ENCODE measurements at places on chromosomes 5 and 9. TPM values are rescaled to one million over a fixed set of nuclear protein-coding genes. Genes with fewer than 3 reads are reported as not detected.

DNA sequence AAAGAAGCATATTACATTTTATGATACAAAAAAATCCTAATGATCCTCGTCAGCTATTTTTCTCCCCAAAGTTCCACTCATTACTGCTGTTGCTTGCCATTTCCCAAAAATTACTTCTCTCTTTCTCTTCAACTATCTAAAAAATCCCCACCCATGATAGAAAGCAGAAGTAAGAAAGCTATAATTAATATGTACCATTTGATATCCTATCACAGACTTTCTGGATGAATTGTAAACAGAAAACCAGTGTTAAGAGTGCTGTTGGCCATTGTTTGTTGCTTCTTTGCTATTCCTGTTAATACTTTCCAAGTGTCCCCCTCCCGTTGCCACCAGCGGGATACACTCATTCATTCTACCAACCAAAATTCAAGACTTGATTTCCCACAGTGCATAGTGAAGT lies 136.3 kb upstream of the SMARCA2 start:
- no peak for ATAC-seq

SMIM33 gene
- total RNA-seq = 0.16 TPM

DNA sequence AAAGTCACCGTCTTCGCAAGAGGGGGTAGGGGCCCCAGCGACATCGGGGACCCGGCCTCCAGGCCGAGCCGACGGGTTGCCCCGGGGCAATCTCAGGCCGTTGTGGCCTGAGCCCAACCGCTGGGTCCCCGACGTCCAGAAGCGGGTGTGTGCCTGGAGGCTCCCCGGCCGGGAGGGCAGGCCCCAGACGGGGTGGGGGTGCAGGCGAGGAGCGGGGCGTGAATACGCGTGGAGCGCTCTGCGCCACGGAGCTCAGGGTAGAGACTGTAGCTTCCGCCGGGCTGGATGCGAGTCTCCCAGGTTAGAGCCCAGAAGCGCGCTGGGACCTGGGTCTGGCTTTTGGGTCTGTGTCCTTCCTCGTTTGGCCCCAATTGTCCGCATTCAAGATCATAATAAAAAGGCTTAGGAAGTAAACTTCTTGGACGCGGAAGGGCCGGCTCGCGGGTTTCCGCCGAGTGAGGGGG lies 3.5 kb downstream of the BARX1 start:
- no peak for ATAC-seq

GRCh38 chr5:26763215-26763614 lies 275.2 kb downstream of the CDH9 start:
- ATAC-seq = no peak

DNA sequence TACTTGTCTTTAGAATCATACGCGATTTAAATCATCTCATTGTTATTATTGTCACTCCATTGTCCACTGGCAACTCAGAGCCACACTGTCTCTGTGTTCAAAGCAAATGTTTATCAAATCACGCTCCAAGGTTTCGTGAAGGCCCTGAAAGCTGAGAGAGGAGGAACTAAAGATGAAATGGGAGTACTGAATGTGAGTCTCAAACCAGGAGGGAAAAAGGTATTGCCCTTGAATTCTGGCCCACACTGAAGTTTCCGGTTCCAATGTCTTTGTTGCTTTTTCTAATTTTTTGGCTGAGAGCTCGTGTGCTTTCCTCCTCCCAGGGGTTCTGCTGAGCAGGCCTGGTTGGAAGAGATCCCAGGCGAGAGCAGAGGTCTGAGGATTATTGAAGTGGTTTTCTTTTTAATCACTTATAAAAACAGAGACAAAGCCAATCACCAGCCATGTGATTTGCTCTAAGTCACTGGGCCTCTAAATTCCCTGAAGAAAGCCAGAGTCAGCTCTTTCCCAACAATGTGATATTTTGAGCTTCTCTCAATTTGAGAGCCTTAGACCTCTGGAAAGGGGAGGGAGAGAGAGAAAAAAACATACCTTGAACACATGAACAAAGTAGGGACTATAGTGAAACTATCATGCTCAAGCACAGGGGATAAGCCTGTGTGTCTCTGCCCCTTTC lies 420.8 kb upstream of the GRAMD2B start:
- no peak for ATAC-seq

DNA sequence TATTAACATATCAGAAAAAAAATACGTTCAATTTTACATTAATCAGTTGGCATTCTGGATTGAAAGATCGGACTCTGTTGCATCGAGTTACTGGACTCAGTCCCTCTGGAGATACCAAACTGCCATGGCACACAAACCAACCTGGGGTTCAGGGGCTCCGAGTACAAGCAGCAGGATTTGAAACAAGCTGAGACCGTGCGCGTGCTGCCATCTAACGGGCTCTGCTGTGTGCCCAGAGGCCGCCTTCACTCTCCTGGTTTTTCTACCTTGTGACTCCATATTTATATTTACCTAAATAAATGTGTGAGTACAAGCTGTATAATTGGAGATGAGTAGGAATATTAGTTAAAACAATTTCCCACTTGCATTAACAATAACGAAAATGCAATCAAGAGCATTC lies 48.2 kb downstream of the ANXA1 start:
- no peak for ATAC-seq

STPG3 gene
- total RNA-seq = not detected

- peak; percentile 1 for ATAC-seq
Measured at GRCh38 chr5:439181-439580, 3.8 kb upstream of the EXOC3 start.

IFNA13 gene
- not detected for total RNA-seq

- no peak for ATAC-seq
Measured at GRCh38 chr5:129135633-129136032, 41.1 kb downstream of the ISOC1 start.

DNA sequence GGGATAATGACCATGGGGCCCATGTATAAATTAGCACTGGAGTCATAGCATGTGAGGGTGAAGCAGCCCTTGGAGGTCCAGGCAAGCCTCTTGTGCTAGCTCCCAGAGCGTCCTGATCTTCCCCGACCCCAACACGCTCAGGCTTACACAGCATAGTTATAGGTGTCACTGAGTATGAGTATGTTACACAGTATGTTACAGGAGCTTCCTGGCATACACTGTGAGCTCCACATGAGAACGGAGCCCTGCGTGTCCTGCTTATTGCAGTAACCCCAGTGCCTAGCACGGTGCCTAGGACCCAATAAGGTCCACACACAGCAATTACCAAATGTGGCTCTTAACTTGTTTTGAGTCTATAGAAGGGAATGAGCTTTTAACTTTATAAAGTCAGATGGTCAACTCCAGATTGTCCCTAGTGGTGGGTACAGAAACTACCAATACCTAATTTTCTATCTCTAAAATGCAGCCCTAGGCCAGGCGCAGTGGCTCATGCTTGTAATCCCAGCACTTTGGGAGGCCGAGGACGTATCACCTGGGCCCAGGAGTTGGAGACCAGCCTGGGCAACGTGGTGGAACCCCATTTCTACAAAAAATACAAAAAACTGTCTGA lies 64.1 kb downstream of the PLAC8L1 start:
- ATAC-seq = peak; percentile 12

TTC33 gene
- 25.5 TPM for total RNA-seq

SPATA31D1 gene
- total RNA-seq = not detected

ENHO gene
- total RNA-seq = 20.0 TPM

INSL6 gene
- 0.47 TPM for total RNA-seq

SPATA6L gene
- total RNA-seq = 2.0 TPM

- ATAC-seq = no peak
Measured at GRCh38 chr5:7395432-7395946, 449 bp upstream of the ADCY2 start.

PPP3R2 gene
- total RNA-seq = not detected

ABO gene
- total RNA-seq = under 0.01 TPM

All from motor neuron (in vitro differentiated cells).